Stimulated activated CD4-positive, alpha-beta T cell treated with anti-CD3 and anti-CD28 coated beads, Interleukin-1b, Interleukin-23, amount 100 ng/mL, for 1 hour (primary cell): ENCODE measurements at places on chromosomes 5 and 9.

GRCh38 chr9:20804489-20805250 is 120.6 kb downstream of the FOCAD start:
- DNase-seq, result no peak

GRCh38 chr9:131700765-131701435 is 39.0 kb downstream of the RAPGEF1 start:
- DNase-seq, result no peak

DNA sequence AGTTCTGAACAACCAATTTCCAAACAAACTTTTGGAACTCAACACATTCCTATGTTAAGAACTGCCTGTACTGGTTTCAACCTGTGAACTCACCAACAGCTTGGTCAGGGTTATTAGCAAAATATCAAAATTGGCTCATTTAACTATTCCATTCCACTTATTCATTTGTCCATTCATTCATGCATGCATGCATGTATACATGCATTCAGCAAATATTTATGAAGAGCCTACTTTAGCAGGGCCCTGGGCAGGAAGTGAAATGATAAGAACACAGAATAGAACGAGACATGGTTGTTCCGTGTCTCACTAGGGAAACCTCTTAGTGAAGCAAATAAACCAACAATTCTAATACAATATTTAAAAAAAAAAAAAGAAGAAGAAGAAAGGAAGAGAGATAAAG is 107.4 kb downstream of the GLIS3 start:
- no peak for DNase-seq

DNA sequence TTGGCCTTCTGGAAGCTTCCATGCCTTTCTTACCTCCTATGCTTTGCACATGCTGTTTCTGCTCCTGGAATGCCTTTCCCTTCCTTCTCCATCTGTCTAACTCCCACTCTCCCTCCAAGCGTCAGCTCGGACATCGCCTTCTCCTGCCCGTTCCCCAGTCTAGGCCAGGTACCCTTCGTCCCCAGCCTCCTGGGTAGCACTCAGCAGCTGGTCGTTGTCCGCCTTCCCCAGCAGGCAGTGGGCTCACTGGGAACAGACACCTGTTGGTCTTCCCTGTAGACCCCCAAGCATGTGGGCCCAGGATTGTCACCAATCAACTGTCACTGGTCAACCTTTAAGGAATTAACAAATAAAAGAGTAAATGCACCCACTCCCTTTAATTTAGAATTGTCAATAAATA is 202.2 kb downstream of the RGS3 start:
- no peak for DNase-seq

DNA sequence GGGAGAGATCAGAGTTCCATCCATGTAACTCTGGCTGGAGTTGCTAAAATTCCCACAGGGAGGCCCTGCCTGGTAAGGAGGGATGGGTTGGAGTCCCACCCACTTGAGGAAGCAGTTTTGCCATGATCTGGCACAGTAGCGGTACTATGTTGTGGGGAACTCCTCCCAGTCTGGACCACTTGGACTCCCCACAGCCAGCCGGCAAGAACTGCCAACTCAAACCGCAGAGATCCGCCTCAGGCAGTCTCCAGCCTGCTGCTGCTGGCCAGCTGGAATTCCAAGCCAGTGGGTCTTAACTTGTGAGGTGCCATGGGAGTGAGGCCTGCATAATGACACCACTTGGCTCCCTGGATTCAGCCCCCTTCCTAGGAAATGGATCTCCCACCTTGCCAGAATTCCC is 151.9 kb downstream of the NDUFS4 start:
- no peak for DNase-seq

- DNase-seq, result no peak
Observed at GRCh38 chr5:124996023-124996763, 249.8 kb upstream of the ZNF608 start.

DNA sequence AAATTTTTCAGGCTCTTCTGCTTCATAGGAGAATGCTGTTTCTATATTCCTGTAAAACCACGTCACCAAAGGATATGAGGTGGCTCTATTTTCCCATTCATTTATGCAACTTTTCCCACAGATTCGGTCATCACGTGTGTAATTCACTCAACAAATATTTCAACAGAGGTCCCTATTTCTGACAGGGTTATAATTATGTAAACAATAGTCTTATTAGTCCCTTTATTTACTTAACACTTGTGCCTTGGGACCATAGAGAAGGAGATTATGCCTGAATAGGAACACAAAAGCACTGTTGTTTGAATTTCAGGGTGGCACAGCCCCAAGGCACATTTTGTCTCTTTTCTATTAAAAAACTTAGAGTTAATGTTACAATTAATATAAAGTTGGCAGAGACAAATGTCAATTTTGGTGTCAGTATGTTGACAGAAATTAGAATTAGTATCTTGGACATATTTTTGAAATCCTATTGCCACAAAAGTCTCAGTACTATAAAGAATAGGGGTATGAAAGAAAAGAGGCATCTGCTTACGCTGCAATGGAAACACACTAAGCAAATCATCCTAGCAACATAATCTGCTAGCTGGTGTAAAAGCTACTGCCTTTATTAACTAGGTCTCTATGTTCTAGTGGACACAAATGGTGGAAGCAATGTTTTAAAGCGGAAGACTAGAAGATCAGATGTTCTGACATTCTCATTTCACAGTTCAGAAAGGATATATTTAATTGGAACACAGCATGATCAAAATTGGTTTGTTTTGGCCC is 229.1 kb upstream of the TBCA start:
- DNase-seq, result no peak

GRCh38 chr5:122727112-122727541 is 47.8 kb upstream of the SNX2 start:
- DNase-seq, result no peak

GRCh38 chr5:151095341-151096000 is 14.6 kb upstream of the TNIP1 start:
- no peak for DNase-seq

- no peak for DNase-seq
Observed at GRCh38 chr5:57302164-57302563, 128.3 kb downstream of the GPBP1 start.

- no peak for DNase-seq
Observed at GRCh38 chr9:126957687-126958053, 43.1 kb downstream of the RALGPS1 start.

- DNase-seq, result no peak
Observed at GRCh38 chr9:97397220-97397619, 14.7 kb upstream of the TDRD7 start.

GRCh38 chr5:59357381-59357977 is 536.0 kb downstream of the PDE4D start:
- no peak for DNase-seq

GRCh38 chr9:111691672-111692329 is 30.4 kb downstream of the GNG10 start:
- DNase-seq, result no peak

- no peak for DNase-seq
Observed at GRCh38 chr9:127680846-127681245, 25.9 kb upstream of the CFAP157 start.

DNA sequence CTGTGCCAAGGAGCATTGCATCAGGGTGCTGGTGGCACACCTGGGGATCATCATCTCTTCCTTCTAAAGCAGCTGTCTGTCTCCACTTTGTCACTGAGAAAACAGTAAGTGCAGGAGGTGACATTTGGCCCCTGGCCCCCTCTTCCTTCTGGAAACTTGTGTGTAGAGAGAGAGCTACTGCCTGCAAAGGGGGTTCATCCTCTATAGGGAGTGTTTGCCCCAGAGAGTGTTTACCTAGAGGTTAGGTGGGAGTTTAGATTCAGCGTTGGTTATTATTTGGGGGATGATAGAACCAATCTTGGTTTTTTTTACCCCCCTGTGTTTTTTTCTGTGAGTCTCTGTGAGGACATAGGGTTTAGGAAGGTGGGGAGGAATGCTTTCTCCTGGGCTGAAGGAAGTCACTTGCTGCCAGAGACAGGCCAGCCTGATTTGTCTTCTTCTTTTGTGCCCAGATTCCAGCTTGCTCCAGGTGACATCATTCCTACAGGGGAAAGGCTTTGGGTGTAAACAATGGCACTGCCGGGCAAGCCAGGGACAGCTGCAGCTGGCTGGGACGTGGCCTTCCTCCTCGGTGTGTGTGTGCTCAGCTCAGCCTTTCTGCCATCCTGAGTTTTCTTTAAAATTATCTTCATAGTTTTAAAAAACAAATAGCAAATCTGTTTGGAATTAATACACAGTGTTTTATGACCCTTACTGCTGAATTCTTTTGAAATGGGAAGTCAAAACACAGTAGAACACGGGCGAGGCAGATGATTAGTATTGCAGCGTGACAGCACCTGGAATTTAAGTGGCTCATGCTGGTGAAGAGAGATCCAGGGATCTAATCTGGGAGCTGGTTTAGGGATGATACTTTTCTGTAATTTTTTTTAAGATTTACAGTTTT is 24.5 kb downstream of the PRRC2B start:
- no peak for DNase-seq

DNA sequence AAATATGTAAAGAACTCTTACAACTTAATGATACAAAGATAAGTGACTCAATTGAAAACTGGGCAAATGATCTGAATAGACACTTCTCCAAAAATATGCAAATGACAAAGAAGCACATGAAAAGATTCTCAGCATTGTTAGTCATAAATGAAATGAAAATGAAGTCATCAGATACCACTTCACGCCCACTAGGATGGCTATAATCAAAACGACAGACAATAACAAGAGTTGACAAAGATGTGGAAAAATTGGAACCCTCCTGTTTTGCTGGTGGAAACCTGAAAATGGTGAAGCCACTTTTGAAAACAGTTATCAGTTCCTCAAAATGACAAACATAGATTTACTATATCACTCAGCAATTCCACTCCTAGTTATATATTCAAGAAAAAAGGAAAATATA is 7.9 kb upstream of the SYK start:
- DNase-seq, result no peak

DNA sequence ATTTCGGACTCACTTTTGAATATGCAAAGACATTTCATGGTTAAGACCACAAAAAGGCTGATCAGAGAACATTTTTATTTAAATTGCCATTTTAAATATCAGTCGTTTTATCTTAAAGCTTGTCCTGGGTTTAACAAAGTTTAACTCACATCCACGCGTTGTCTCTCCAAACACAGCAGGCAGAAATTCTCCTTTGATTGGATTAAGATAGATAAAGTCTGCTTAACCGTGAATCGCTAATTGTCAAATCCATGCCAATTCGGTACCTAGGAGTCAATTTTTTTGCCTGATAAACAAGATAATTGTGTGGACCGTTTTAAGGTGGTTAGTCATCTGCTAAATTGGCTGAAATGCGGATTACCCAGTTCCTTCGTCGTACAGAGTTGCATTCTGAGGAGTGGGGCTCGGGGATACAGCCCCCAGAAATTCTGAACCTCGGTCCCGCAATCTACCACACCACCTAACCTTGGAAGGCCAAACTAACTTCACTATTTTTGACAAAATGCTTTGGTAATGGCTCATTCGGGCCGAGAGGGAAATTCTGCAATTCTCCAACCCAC is 665 bp upstream of the BTF3 start:
- DNase-seq, result no peak

DNA sequence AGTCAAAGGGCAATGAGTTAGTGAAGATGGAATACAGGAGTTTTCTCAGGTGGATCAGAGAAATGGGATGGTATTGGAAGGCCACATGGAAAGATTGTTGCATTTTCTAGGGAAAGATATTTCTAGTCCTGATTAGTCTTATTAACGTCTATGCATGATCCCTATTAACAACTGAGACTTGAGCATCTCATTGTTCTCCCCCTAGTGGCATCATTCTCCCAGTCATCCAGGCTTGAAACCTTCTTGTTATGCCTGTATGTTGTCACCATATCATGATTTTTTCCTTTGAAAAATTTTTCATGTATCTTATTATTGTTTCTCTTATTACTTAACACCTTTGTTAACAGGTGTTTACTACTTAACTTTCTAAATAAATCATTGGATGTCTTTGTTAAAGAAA is 34.4 kb downstream of the KIF2A start:
- DNase-seq, result no peak

DNA sequence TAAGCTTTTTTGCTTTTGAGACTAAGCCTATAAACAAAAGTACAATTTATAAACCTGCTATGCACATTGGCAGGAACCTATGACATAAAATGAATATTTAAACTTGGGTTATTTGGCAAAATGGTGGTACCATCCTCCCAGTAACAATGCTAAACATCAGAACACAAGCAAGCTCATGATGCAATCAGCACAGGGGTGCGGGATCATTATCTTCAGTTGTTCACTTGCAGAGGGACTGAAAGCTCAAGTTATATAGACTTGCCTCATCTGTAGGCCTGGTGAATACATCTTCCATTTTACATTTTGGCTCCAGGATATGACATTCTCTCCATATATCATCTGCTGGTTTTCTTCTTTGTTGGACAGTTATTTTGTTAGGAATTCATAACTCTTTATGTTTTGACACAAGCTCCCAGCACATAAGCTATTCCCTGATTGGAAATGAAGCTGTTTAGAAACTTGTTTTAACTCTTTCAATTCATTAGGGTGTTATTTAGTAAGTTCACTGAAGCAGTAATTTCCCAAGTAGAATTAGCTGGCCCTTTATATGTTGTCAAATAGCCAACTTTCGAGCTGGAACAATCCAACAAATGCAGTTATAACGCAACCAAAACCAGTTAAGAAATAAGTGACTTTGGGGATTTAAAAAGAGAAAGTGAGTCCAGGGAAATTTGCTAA is 124.7 kb upstream of the LIFR start:
- no peak for DNase-seq

GRCh38 chr5:154237946-154238345 is 47.4 kb downstream of the GALNT10 start:
- no peak for DNase-seq
